Subcutaneous preadipocyte (primary cell): ENCODE measurements at places on chromosomes 3 and 15. TPM values are rescaled to one million over a fixed set of nuclear protein-coding genes. Genes with fewer than 3 reads are reported as not detected.

STAB1 gene
- 0.20 and 1.8 TPM in 2 replicates for total RNA-seq

CYP1A1 gene
- total RNA-seq, result under 0.01 and 0.37 TPM in 2 replicates

LXN gene
- 10.0 and 28.3 TPM in 2 replicates for total RNA-seq

GALNT15 gene
- total RNA-seq, result 83.7 and 158 TPM in 2 replicates

CRABP1 gene
- not detected in 2 replicates for total RNA-seq

CCDC13 gene
- total RNA-seq, result 1.4 and 2.2 TPM in 2 replicates

SOX14 gene
- not detected in 2 replicates for total RNA-seq

CASR gene
- total RNA-seq, result under 0.01 TPM in 1 of 2 replicates, not detected in the other

MST1R gene
- 0.37 and 0.59 TPM in 2 replicates for total RNA-seq

TGFBR2 gene
- total RNA-seq, result 257 and 406 TPM in 2 replicates

ATP13A4 gene
- total RNA-seq, result under 0.01 and 0.20 TPM in 2 replicates

TM4SF4 gene
- under 0.01 TPM in 1 of 2 replicates, not detected in the other for total RNA-seq

CNTN3 gene
- total RNA-seq, result 0.78 and 2.2 TPM in 2 replicates

HEG1 gene
- total RNA-seq, result 21.3 and 23.3 TPM in 2 replicates

SNTN gene
- total RNA-seq, result not detected in 2 replicates

SATB1 gene
- 8.4 and 8.5 TPM in 2 replicates for total RNA-seq

CCR9 gene
- total RNA-seq, result not detected in 2 replicates

NUSAP1 gene
- total RNA-seq, result 60.6 and 79.0 TPM in 2 replicates

SIAH2 gene
- total RNA-seq, result 32.6 and 38.2 TPM in 2 replicates

CLRN1 gene
- total RNA-seq, result not detected in 2 replicates

MYLK gene
- total RNA-seq, result 6.2 and 6.8 TPM in 2 replicates

RNU5B-1 gene
- total RNA-seq, result not detected in 2 replicates

MASP1 gene
- 3.7 and 7.0 TPM in 2 replicates for total RNA-seq

SPTBN5 gene
- under 0.01 and 0.20 TPM in 2 replicates for total RNA-seq

CTNNB1 gene
- total RNA-seq, result 603 and 698 TPM in 2 replicates

FGD5 gene
- 5.3 and 10.3 TPM in 2 replicates for total RNA-seq

DLEC1 gene
- total RNA-seq, result under 0.01 TPM in 2 replicates

HHLA2 gene
- not detected in 2 replicates for total RNA-seq

DCLK3 gene
- total RNA-seq, result under 0.01 TPM in 1 of 2 replicates, not detected in the other

GABRG3 gene
- total RNA-seq, result not detected in 2 replicates

C3orf85 gene
- total RNA-seq, result not detected in 2 replicates

PLSCR2 gene
- total RNA-seq, result not detected in 2 replicates

FBLN2 gene
- 43.0 and 119 TPM in 2 replicates for total RNA-seq

CFAP20DC gene
- total RNA-seq, result 4.0 and 6.5 TPM in 2 replicates

ELL3 gene
- total RNA-seq, result 0.37 and 0.78 TPM in 2 replicates

TMF1 gene
- 25.0 and 35.6 TPM in 2 replicates for total RNA-seq

RPN1 gene
- total RNA-seq, result 480 and 499 TPM in 2 replicates

GNAT1 gene
- not detected in 2 replicates for total RNA-seq

ROPN1 gene
- total RNA-seq, result not detected in 2 replicates

DNAH12 gene
- under 0.01 TPM in 1 of 2 replicates, not detected in the other for total RNA-seq

SLC22A13 gene
- total RNA-seq, result 0.37 and 1.2 TPM in 2 replicates

CFAP44 gene
- total RNA-seq, result 2.2 and 3.3 TPM in 2 replicates

FGF7 gene
- total RNA-seq, result 59.0 and 94.4 TPM in 2 replicates

LRRC31 gene
- not detected in 2 replicates for total RNA-seq

ZNF774 gene
- 0.73 and 0.98 TPM in 2 replicates for total RNA-seq

CLDN16 gene
- not detected in 2 replicates for total RNA-seq

HIGD2B gene
- total RNA-seq, result not detected in 2 replicates

LRTM1 gene
- total RNA-seq, result not detected in 2 replicates
